ENCODE measurements at places on chromosomes 6 and 20.

DNA sequence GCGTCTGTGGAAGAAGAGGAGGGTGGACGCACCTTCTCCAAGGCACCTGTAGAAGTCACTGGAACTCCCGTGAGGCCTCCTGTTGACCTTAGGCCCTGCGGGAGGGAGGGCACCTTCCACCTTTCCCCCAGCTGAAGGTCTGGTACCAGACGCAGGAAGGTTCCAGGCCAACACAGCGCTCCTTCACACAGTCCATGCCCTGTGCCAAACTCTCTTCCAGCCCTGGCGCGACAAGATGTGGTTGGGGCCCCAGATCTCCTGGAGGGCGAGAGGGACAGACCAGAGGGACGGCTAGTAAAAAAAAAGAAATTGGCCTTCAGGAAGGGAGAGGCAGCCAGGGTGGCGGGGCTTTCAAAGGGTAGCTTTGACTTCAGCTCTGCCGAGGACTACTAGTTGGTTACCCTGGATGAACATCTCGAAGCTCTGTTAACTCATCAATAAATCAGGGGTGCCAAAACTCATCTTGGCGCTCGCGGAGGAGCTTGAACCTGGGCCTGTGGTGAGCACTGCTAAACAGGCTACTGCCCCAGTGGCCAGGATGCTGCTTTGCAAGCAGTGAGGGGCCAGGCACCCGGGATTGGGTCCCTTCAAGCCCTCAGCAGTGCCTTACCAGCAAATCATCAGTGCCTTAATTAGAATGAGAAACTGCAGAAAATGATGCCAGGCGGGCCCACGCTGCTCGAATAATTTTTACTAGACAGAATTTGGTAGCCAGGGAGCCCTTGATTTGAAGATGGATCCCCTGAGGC, 14.9 kb downstream of the AARS2 start:
- no peak for DNase-seq

GRCh38 chr6:147548921-147549475, 40.5 kb downstream of the SAMD5 start:
- no peak for DNase-seq

- DNase-seq: no peak
These were observed 1.3 kb upstream of the MRS2 start for GRCh38 chr6:24401458-24401857.

GRCh38 chr6:159463119-159463829, 229.8 kb downstream of the SOD2 start:
- peak; percentile 32 for DNase-seq

DNA sequence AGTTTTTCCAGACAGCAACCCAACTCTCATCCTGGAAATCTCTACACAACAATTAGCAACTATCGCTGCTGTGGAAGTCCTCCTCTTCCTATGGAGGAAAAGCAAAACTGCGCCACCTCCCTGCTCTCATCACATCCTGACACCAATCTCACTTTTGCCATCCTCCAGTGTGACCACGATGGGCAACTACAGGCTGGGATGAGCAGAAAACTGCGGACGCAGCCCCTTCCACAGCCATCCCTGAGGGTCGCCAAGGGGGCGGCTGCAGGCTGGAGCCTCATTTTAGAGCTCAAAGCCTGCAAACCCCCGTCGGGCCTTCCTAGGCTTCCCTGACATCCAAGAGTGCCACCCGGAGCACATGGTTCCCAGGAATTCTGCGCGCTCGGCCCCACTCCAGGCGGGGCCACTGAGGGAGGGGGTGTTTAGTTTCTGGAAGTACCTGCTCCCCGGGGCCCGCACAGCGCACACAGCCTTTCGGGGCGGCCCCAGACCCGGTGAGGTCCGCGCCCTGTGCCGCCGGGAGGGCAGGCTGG, 1.2 kb downstream of the TCFL5 start:
- DNase-seq: peak; percentile 48

DNA sequence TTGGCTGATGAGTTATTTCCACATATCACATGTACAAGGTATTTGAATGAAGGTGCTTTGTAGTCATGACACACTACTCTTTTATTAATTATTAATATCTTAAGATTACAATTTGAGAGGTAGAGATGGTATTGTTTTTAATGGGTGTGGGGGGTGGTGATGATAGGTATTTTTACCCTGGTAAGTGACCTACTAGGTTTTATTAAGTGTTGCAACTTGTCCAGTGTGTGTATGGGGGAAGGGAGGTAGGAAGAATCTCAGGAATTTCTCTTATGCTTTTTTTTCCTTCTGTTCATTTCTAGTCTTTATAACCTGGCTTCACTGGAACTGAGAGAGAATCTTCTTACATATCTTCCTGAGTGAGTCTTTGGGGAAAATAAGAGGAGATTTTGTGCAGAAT, 101.4 kb downstream of the LRRC1 start:
- DNase-seq: no peak

GRCh38 chr20:41978246-41978790, 360.1 kb upstream of the CHD6 start:
- DNase-seq: no peak

DNA sequence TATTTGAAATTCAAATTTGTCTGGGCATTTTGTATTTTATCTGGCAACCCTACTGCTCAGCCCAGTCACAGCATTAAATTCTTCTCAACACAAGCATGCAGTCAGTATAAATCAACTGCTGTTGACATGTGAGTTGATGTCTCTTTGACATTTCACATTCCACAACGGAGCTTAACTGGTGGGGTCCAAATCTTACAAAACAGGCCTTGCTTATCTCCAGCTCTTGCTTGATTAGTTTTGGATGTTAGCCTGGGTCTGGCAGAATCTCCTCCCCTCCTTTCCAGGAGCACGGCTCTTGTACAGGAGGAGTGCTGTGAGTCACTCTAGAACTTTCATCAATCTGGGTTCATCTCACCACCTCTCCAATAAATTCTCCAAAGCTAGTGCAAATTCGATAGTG, 80.8 kb upstream of the PHACTR1 start:
- peak; percentile 14 for DNase-seq

GRCh38 chr20:63745424-63745805, 5.8 kb downstream of the SLC2A4RG start:
- no peak for DNase-seq

DNA sequence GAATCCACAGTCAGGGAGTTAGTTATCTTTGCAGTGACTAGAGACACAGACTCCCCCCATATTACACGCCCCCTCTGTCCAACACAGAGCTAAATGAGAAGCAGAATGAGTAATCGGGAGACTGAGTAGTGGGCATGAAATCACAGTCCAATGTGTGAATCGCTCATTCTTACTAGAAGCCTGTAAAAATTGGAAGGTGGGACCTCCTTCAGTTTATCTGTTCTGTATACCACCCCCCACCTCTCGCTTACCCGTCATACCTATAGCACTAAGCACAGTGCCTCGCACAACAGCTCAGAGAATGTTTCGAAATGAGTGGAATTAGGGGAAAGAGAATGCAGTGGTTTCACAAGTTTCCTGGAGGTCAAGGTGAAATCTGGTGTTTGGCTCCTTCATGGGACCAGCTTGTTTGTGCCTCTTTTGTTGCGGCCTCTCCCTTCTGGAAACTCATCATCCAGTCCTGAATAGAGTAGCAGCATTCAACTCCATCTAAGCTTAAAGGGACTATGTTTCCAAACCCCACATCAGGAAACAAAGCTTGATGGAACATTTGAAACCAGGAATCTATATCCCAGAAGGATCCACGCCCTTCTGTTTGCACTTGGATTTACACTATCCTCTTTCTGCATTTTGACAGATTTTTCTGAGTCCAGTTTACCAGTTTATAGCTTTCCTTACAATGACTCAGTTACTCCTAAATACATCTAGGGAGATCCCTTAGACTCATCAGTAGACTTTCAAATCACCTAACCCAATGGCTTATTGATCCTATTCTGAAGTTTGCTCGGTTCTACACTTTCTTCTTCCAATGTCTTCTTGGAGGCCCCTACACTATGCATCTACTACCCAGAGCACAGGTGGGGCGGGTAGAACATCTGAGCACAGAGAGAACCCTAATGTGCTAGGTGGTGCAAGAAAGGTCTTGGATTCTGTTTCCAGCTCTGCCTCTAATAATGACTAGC, 59.2 kb upstream of the PIM1 start:
- DNase-seq: peak; percentile 59

DNA sequence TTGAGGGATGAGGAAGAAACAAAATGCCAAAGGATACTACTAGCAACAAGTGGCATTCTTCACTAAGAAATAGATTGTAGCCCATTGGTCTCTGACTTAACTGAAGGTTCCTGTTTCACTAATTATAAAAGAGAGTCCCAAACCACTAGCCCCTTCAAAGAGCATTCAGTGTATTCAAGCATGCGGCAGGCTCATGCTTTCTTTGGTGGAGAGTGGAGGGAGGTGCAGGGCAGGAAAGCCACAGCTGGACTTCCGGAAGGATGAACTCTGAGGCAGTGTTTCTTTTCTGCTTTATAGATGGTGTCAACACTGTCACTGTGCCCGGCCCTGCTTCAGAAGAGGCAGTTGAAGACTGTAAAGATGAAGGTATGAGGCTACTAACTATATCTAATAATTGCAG, 636.1 kb downstream of the KIF16B start:
- no peak for DNase-seq

DNA sequence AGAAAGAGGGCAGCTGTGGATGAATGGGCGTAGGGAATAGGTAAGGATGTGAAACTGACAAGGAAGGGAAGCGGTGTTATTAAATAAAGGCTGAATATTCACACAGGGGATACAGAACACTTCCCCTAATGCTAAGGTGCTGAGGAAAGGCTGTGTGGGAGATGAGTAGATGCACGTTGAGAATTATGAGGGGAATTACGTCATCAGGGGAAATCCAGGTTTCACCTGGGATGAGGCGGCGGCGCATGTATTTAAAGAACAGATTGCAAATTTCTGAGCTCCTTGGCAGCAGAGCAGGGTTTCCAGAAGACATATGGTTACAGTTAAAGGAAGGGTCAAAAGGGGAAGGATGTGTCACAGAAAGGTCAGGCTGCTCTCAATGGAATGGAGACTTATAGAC, 28.7 kb upstream of the EDN1 start:
- DNase-seq: no peak

DNA sequence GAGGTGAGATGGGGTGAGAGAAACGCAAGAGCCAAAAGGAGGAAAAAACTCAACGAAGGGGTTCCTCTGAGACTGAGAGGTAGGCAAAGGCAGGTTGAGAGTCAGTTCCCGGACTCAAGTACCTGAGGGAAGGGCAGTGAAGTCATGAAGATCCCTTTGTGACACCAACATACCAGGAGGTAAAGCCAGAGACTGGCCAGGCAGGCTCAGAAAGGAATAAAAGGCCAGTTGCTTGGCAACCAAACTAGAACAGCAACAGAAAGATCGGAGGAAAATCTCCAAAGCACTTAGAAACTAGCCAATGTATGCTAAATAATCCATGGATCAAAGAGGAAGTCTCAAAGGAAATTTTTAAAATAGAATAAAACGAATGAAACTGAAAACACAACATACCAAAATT, 209.8 kb upstream of the PROKR2 start:
- no peak for DNase-seq

- no peak for DNase-seq
These were observed 23.3 kb upstream of the CST1 start for GRCh38 chr20:23774081-23774480.

DNA sequence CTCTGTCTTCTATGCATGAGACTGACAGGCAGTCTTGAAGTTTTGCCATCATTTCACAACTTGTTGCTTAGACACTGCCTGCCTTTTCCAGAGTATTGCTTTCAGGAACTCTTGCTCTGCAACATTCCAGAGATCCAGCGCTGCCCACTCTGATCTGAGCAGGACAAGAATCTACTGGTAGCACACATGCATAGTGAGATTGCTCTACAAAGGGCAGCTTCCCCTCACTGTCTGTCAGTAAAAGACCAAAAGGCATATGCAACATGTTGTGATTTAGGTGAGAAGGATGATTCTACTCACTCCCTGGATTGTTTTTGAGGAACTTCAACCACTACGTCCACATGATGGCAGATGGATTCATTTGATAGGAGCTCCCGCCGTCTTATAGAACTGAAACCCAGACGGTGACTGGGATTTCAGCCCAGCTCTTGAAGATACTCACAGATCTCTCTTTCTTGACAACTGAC, 259.1 kb downstream of the ARID1B start:
- peak; percentile 48 for DNase-seq

DNA sequence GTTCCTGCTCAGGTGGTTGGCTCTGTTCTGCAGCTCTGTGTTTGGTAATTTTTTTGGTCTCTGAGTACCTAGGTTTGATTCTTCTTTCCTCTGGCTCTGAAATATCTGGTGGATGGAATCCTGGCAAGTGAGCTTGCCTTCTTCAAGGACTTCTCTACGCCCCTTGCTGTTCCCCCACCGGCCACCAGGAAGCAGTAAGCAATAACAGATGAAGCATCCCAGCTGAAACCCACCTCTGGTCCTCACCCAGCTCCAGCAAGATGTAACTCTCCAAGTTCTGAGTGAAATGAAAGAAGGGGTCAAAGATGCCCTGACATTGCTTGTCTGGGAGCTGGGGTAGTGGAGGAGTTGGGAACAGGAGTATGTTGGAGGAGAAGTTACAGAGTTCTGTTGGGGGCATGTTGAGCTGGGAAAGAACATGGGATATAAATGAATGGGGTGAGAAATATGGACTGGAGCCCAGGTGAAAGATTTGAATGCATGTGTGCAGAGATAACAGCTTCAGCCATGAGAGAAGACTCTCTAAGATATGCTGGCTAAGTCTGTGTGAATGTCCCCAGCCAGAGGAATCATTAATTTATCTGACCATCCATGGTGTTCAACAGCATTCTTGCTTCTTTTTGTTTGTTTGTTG, 51.3 kb upstream of the GLP1R start:
- peak; percentile 14 for DNase-seq

DNA sequence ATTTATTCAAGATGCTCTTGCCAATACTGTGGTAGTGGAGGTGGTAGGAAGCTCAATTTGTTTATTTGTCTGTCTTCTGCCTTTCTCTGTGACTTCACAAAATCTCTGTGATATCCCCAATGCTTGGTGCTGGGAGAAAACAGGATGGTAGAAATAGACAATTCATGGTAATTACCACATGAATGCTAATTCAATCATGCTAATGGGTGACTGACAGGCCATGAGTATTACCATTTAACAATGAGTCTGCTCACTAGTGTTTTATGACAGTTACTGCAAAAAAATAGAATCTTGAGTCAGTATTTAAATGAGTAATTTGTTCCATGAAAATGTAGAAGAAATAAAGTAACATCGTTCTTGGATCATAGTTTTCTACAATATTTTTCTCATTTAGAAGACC, 52.3 kb upstream of the FABP7 start:
- no peak for DNase-seq

- no peak for DNase-seq
These were observed 2.6 kb upstream of the ZKSCAN3 start for GRCh38 chr6:28347119-28347518.

GRCh38 chr6:42259841-42260395, 42.3 kb upstream of the MRPS10 start:
- DNase-seq: peak; percentile 72

GRCh38 chr20:20480689-20481088, 112.8 kb downstream of the INSM1 start:
- DNase-seq: peak; percentile 88

GRCh38 chr6:136038531-136038930, 187.0 kb downstream of the PDE7B start:
- DNase-seq: peak; percentile 31

DNA sequence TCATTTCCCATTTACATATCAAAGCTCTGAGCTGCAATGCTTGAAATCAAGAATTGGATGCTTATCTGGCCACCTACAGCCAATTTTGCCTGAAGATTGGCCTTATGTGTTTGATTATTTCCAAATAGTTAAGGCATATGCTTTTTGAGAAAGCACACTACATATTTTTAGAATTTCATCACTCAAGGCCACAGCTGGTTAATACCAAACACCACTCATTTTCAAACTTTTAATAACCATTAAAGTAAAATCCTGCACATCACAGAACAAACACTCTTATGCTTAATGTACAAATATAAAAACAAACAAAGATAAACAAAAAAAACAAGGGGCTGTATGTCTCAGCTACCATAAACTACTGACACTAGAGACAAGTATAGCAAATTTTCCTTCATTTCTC, 96.9 kb upstream of the HMGCLL1 start:
- DNase-seq: no peak
